Breast epithelium (tissue), 4 donors: ENCODE measurements at places on chromosomes 5 and 9. TPM values are rescaled to one million over a fixed set of nuclear protein-coding genes. Genes with fewer than 3 reads are reported as not detected.

DNA sequence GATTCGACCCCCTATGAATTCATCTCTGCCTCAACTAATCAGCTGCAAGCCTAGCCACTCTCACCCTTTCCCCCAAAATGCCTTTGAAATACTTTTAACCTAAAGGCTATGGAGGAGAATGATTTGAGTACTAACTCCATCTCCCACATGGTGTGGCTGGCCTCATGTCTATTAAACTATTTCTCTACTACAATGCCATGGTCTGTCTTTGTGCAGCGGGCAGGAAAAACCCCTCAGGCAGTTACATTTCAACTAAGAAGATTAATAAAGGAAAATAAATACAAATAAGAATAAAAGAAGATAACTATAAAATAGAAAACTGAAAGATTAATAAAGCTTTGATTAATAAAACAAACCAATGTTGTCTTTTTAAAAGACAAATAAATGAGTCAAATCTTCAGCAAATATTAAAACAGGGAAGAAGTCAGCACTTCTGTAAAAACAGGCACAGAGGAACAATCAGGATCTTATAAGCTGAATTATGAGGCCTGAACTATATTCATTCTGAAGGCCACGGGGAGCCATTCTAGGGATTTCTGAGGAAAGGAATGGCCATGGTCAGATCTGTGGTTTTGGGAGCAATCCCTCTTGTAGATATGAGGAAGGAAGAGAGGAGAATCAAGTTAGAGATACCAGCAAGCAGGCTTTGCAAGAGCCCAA lies 116.1 kb upstream of the SLC12A2 start:
- no peaks in the 10 kb centered on the region for H3K36me3 ChIP-seq
- no peaks in the 10 kb centered on the region for H3K4me1 ChIP-seq
- no peak for DNase-seq
- no peaks in the 10 kb centered on the region for H3K27me3 ChIP-seq
- H3K27ac ChIP-seq, result peak overlapping the region; percentile 16

- H3K36me3 ChIP-seq, result no peaks in the 10 kb centered on the region
- no peaks in the 10 kb centered on the region for H3K4me1 ChIP-seq
- H3K4me3 ChIP-seq, result no peak overlapping the region
- H3K27me3 ChIP-seq, result no peaks in the 10 kb centered on the region
These were observed 152.8 kb downstream of the YIPF5 start for GRCh38 chr5:144017631-144018030.

IL13 gene
- 0.33 TPM for total RNA-seq

FEM1C gene
- 30.6 TPM for total RNA-seq

GRCh38 chr5:169538944-169539343 lies 44.6 kb upstream of the SPDL1 start:
- no peaks in the 10 kb centered on the region for H3K4me1 ChIP-seq
- no peak overlapping the region for H3K4me3 ChIP-seq
- no peak overlapping the region for H3K27ac ChIP-seq
- H3K36me3 ChIP-seq, result no peaks in the 10 kb centered on the region

GRCh38 chr9:19155106-19155935 lies 28.0 kb upstream of the PLIN2 start:
- no peaks in the 10 kb centered on the region for H3K36me3 ChIP-seq
- DNase-seq, result no peak
- H3K4me1 ChIP-seq, result no peaks in the 10 kb centered on the region
- H3K4me3 ChIP-seq, result no peak overlapping the region
- no peaks in the 10 kb centered on the region for H3K27me3 ChIP-seq

GRCh38 chr5:53927668-53928247 lies 367.3 kb downstream of the NDUFS4 start:
- H3K36me3 ChIP-seq, result no peaks in the 10 kb centered on the region
- no peak overlapping the region for H3K4me3 ChIP-seq
- no peak overlapping the region for H3K27ac ChIP-seq
- no peaks in the 10 kb centered on the region for H3K4me1 ChIP-seq
- no peak for DNase-seq
- H3K27me3 ChIP-seq, result no peaks in the 10 kb centered on the region

GRCh38 chr9:77616191-77616590 lies 31.9 kb downstream of the GNA14 start:
- H3K4me3 ChIP-seq, result no peak overlapping the region
- no peak for DNase-seq
- H3K27ac ChIP-seq, result no peak overlapping the region
- H3K27me3 ChIP-seq, result no peaks in the 10 kb centered on the region
